ENCODE measurements at places on chromosomes 16 and 17.

GRCh38 chr16:10920726-10921427 lies 21.4 kb downstream of the DEXI start:
- DNase-seq: no peak

DNA sequence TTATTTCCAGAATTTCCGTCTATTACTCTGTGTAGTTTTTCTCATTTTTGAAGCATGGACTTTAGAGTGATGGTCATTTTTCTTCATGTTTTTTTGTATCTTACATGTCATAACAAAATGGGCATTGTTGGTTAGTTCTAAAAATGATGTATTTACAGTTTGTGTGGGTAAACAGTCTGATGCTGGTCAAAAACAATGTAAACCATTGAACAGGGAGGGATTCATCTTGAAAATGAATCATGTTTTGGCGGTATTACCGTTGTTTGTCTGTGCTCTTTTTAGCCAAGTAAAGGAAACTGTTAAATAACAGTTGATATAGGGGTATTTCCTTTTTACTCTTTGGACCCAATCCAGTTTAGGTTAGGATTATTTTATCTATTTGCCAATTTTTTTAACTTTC lies 315.8 kb downstream of the BCAS3 start:
- no peak for DNase-seq

DNA sequence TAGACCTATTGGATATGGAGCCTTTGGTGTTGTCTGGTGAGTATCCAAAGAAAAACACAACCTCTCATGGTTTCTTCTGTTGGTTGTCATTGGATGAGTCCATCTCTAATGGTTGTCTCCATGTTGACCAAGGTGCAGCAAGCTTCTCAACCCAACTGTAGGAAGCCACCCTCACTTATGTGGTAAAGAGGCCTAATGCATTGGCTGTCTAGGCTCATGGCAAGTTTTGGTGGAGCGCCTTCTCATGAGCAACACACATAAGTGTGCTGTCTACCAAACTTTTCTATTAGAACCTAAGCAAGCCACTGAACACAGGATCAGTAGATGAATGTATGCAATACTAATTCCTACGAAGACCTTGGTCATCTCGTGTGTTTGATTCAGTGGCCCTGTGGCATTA lies 819 bp downstream of the NLK start:
- DNase-seq: no peak

DNA sequence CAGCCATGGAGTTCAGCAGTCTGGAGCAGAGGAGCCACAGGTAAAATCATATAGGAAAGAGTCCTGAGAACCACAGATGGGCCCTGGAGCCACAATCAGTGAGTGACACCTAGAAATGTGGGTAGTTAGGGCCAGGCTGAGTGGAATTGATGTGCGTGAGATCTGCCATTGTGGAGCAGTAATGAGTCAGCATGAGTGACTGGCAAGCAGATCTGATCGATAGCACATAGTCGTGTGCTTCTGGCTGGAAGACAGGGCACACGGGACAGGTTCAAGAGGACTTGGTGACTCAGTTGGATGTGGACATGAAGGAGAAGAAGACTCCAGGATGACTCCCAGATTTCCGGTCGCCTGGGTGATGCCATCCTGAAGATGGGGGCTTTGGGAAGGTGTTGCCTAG lies 12.3 kb downstream of the ADORA2B start:
- DNase-seq: no peak

DNA sequence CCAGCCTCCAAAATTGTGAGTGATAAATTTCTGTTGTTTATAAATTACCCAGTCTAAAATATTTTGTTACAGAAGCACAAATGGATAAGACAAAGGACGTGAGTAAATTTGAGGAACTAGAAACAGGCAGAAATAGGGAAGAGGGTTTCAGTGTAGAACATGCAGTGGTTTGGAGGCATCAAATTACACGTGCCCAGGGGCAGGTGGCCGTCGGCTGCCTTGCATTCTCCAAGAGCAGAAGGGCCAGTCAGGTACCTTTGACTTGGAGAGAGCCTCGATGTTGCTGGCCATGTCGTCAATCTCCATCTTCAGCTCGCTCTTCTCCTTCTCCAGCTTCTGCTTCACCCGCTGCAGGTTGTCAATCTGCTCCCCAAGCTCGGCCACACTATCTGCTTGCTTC lies 54.3 kb downstream of the MYH13 start:
- DNase-seq: no peak

DNA sequence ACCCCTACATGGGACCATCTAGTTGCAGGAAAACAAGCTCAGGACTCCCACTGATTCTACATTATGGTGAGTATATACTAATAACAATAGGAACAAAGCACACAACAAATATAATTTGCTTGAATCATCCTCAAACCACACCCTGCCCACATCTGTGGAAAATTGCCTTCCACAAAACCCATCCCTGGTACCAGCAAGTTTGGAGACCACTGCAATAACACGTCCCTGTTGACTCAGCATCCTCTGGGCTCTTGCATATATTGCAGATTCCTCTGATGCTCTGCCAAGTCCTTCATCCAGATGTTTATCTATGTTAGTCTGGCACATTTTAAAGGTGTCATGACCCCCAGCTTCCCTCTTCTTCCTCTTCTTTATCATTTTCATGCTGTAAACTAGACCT lies 138.4 kb downstream of the PCTP start:
- DNase-seq: no peak

GRCh38 chr17:9520649-9521048 lies 55.0 kb downstream of the STX8 start:
- no peak for DNase-seq

DNA sequence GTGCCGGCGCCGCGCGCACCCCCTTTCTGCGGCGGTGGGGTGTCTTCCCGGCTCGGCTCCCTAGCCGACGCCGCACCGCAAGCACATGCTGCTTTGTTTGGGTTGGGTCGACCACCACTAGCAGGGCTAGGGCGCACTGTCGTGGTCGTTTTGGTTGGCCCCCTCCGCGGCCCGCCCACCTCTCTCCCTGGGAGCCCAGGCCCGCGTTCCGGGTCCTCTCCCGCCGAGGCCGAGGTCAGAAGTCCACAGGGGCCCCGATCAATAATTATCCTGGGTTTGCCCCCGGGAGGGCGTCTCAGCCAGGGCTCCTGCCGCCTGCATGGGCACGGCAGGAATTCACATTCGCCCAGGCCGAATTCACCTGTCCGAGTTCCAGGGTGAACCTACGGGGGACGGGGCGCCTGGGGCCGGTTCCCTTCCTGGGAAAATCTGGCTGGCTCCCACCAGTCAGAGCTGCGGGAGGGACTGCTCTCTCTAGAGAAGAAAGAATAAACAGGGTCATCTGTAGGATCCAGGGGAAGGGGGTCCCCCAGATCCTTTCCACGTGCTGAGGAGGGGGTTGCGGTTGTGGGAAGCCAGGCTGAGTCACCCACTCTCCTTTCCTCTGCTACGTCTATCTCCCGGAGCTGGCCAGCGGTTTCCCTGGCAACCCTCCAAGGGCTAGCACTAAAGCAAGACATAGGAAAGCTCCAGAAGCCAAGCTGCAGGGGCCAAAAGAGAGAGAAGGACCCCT lies 584 bp upstream of the STAT5B start:
- peak; percentile 62 for DNase-seq
